ENCODE measurements at places on chromosomes 2 and 18. TPM values are rescaled to one million over a fixed set of nuclear protein-coding genes. Genes with fewer than 3 reads are reported as not detected.

- DNase-seq: no peak
Observed at GRCh38 chr18:984004-984403, 79.3 kb downstream of the ADCYAP1 start.

DNA sequence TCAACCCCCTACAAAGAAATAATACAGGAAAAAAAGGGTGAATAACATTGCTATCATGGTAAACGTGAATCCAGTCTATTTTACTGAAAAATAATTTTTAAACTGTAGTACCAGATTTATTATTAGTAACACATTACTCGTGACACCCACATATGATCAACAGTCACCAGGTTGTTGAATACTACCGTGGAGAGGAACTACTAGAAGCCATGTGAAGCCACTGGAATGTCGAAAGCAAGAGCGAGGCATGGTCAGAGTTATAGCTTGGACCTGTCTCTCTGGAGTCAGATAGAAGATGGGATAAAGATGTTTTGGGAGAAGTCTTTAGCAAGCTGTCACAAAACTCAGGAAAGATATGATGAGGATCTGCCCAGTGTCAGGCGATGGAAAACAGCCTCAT lies 63.2 kb upstream of the EPB41L3 start:
- no peak for DNase-seq

Gene EFEMP1
- total RNA-seq: 2.4 TPM

DNA sequence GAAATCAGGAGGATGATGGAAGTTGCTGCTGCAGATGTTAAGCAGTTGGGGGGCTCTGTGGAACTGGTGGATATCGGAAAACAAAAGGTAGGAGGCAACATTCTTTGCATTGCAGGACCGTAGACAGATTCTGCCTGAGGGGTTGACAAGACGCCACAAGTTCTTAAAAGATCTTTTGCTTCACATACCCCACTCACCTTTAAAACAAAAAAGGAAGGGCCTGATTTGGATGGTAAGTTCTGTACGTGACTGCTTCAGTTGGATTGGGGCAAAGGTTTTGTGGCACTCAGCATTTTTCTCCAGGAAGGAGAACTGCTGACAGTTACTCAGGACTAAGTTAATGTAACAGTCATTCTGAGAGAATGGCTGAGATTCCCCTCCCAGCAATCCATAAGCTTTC lies 5.2 kb downstream of the CNDP2 start:
- DNase-seq: no peak

DNA sequence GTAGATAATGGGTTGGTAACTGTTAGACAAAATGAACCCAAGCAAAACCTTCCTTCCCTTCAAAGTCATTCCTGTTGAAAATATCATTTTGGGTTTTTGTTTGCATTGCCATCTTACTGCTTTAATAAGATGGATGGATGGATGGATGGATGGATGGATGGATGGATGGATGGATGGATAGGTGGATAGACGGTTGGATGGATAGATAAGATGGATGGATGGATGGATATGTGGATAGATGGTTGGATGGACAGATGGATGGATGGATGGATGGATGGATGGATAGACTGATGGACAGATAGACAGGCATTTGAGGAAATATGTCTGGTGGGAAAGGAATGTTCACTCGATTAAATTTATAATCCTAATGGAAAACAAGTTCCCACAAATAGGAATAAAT lies 133.2 kb downstream of the COL4A4 start:
- no peak for DNase-seq

DNA sequence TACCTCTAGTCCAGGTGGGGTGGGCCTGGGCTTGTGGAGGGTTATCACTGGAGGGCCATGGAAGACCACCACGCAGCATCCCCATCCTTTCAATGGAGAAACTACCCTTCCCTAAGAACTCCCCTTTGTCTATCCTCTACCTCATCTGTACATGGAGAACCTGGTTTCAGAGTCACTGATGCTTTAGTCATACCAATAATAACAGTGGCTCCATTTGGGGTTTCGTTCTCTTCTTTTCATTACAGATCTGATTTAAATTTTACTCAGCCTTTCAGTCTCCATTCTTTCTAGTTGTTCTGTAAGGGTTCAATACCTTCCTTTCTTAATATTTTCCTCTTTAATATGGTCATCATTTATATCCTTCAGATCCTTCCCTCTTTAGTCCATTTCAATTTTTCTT lies 54.6 kb upstream of the ZFP36L2 start:
- DNase-seq: no peak

DNA sequence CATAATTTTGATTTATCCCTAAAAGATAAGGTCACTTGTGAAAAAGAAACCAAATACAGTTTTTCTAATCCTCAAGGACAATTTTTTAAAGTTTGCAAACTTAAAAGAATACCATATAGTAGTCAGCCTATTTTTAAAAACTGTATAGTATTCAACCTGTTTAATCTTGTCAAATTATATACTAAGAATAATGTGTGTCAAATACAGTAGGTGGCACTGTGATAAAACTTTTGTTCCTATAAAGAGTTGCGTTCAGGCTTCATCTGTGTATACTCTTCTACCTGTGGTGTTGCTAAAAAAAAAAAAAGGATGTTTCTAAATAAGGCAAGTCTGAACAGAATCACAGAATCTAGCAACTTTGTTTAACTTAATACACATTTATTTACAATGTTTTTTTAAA lies 68.6 kb downstream of the CCDC138 start:
- DNase-seq: no peak

Gene SLC30A3
- total RNA-seq: 160 TPM

GRCh38 chr2:216754336-216754735 lies 59.0 kb upstream of the IGFBP5 start:
- DNase-seq: no peak

Gene SPC25
- total RNA-seq: 0.99 TPM

DNA sequence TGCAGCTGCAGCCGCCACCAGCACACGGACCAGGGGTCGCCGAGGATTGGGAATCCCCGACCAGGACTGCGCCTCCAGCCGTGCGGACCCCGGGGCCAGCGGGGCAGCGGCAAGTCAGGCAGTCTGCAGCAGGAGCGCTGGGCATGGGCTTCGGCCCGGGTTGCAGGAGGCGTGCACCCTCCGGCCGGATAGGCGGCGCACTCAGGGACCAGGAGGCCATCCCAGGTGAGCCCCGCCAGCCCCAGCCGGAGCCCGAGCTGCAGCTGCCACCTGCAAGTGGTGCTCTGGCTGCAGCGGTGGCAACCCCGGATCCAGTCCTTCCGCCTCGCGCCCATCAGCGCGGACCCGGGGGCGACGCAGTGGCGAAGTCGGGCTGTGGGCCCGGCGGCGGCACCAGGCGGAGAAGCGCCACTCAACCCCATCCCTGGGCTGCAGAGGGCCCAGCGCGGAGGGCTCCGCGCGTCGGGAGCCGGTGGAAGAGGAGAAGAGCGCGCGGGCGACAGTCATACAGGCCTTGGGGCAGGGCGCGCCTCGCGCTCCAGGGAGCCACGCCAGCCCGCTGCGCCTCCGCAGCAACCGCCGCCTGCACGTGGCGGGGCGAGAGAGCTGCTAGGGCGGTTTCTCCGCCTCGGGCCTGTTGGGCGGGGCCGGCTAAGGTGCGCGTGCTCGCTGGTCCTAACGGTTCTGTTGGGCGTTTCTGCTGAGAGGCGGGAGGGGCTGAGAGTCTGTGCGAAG lies 73.8 kb downstream of the RPIA start:
- DNase-seq: peak; percentile 90

GRCh38 chr18:48161191-48161910 lies 230.9 kb upstream of the SMAD2 start:
- peak; percentile 93 for DNase-seq

- no peak for DNase-seq
Observed at GRCh38 chr2:43128559-43128955, 97.8 kb downstream of the ZFP36L2 start.

GRCh38 chr2:70886541-70886987 lies 49.1 kb upstream of the ATP6V1B1 start:
- DNase-seq: no peak

DNA sequence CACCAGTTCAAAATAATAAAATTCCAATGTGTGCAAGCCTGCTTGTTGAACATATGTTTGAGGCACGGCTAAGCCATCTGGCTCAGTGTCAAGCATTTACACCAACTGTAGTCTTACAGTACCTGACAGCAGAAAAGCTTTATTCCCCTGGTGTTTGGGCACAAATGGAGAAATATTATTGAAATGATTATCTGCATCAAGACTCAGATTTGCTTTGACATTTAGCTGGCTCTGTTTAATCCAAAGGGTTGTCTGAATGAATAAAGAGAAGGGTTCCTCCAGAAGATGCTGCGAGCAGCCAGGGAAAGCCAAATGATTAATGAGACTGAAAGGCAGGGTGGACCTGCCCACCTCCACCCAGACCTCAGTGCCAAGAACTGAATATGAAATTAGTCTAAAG lies 393.2 kb upstream of the GALNT5 start:
- no peak for DNase-seq

- DNase-seq: peak; percentile 34
Observed at GRCh38 chr2:240368781-240369331, 66.6 kb upstream of the GPC1 start.

- DNase-seq: no peak
Observed at GRCh38 chr2:120624061-120624737, 111.5 kb upstream of the GLI2 start.

- DNase-seq: no peak
Observed at GRCh38 chr2:134301099-134301927, 47.4 kb downstream of the MGAT5 start.

- DNase-seq: peak; percentile 95
Observed at GRCh38 chr2:148874868-148875341, at the start of gene KIF5C. Gene KIF5C, plus strand, starts transcription at chr2:148875227. Its CDS starts 391 bp downstream, at chr2:148875618.

GRCh38 chr2:223057569-223057968 lies 5.6 kb downstream of the KCNE4 start:
- peak; percentile 17 for DNase-seq

- peak; percentile 34 for DNase-seq
Observed at GRCh38 chr2:229974266-229974665, 52.0 kb downstream of the FBXO36 start.

Gene ZBTB7C
- 42.4 TPM for total RNA-seq

- DNase-seq: no peak
Observed at GRCh38 chr2:241314226-241315092, 1.0 kb downstream of the HDLBP start.

Gene SRD5A2
- 1.3 TPM for total RNA-seq

Gene CCDC88A
- total RNA-seq: 180 TPM

GRCh38 chr2:43430489-43430888 lies 165.3 kb downstream of the THADA start:
- DNase-seq: no peak

DNA sequence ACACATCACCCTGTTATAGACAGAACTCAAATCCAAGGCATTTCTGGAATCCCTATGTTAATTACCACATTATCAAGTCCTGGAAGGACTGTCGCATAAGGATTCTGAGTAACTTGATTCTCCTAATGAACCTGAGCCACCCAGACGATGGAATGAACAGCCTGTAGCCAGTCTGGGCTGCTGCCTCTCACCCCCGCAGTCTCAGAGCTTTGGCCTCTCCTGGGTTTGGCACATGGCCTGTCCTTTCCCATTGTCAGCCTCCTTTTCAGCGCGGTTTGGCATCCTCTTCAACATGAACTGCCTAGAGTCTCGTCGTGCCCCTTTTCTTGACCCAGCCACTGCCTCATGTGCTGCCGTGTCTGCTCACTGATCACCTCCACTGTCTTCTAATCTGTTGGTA lies 147.6 kb downstream of the SLC8A1 start:
- DNase-seq: no peak

- DNase-seq: no peak
Observed at GRCh38 chr2:74745766-74746165, 88.2 kb upstream of the HK2 start.

Gene MEIS1
- 13.8 TPM for total RNA-seq

Gene C2orf15
- total RNA-seq: 3.1 TPM

GRCh38 chr18:54043484-54044251 lies 180.8 kb downstream of the MBD2 start:
- DNase-seq: no peak

Gene RESP18
- total RNA-seq: not detected

Gene GALNT3
- 16.6 TPM for total RNA-seq

- no peak for DNase-seq
Observed at GRCh38 chr2:190978389-190979053, 35.5 kb downstream of the STAT1 start.

GRCh38 chr2:10080536-10081304 lies 509 bp upstream of the CYS1 start:
- DNase-seq: no peak

DNA sequence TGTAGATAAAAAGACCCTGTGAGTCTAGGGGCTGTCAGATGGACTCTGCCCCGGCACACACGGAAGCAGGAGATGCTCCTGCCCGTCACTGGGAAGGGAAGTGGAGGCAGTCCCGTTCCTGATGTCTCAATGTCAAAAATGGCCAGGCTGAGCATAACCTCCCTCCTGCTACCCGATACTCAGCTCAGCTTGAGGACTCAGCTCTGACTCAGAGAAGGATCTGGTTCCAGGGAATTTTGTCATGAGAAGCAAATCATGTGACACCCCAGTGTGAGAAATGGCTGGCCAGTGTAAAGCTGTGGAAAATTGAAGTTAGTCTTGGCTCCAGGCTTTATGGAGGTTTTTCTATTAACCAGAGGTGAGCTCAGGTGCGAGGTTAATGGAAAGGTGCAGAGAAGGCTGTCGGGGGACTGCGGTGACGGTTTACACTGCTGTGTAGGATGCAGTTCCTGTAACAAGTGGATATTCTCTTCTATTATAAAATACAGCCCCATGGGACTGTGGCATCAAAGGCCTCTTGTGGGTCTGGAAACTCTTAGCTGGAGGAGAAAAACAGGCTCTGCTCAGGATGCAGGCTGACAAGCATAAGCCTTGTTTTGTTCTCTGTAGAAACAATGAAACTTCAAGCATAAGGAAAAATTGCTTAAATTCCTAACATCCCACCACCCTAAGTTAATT lies 24.7 kb upstream of the AGAP1 start:
- DNase-seq: no peak

Gene UPP2
- not detected for total RNA-seq

DNA sequence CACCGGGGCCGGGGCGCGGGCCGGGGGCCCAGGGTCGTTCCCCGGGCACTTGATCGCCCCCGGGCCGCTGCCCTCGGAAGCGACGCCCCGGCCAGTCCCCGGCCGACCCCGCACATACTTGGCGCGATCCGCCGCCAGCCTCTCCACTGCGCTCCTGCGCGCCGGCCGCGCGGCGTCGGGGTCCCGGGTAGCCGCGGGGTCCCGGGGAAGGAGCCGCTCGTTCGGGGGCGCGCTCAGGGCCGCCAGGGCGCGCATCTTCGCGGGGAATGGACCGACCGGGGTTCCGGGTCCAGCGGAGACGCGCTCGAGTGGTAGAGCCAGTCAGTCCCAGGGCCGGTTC lies 204 bp downstream of the FAM110C start:
- no peak for DNase-seq

- DNase-seq: no peak
Observed at GRCh38 chr2:105893011-105893995, 148.6 kb downstream of the NCK2 start.

GRCh38 chr2:64135421-64135820 lies 8.8 kb downstream of the PELI1 start:
- no peak for DNase-seq

Gene DUSP2
- 6.3 TPM for total RNA-seq

Gene ANKRD29
- total RNA-seq: 23.5 TPM

- DNase-seq: no peak
Observed at GRCh38 chr2:191927319-191927867, 80.5 kb upstream of the CAVIN2 start.

Gene SCTR
- total RNA-seq: 1.1 TPM

- DNase-seq: no peak
Observed at GRCh38 chr2:74548285-74548899, 5.3 kb downstream of the LOXL3 start.
